NCI-H226 (cell line): ENCODE measurements at places on chromosomes 3 and 15.

DNA sequence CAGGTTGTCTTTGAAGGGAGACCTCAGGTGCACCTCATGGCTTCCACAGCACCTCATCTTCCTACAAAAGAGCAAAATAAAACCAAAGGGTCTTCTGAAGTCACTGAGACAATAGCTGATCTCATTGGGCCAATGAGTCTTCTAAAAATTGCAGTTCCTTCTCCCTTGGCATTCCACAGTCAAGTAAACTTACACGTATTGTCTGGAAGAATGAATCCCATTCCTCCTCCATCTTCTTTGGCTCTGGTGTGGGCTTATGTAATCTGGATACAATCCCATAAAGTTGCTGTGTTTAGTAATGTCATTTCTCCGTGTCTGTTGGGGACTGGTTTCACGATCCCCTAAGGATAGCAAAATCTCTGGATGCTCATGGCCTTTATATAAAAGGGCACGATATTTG is 85.5 kb upstream of the CGNL1 start:
- DNase-seq = no peak

DNA sequence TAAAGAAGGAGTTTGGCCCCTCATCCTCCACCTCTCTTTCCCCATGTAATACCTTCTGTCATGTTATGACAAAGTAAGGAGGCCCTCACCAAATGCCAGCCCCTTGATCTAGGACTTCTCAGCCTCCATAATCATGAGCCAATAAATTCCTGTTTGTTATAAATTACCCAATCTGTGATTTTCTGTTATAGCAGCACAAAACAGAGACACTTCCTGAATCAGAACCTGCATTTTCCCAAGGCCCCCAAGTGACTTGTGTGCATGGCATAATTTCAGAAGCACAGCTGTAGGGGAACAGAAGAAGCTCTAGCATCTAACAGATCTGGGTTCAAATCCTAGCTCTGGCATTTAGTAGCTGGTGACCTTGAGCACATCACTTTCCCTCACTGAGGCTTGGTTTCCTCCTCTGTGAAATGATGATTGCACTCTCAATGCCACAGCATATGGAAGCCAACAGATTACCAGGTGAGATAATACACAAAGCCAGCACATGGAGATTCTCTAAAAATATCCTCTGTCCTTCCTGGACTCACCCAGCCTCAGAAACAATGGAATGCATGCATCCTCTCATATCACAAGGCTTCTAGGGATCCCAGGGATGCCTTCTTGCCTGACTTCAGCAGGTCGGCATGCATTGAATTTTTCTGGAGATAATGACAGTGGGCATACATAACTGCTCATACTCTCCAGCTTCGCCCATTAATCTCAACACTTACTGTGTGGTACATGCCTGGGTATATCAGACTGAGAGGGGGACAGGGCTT is 26.3 kb downstream of the TLNRD1 start:
- peak; percentile 97 for DNase-seq

DNA sequence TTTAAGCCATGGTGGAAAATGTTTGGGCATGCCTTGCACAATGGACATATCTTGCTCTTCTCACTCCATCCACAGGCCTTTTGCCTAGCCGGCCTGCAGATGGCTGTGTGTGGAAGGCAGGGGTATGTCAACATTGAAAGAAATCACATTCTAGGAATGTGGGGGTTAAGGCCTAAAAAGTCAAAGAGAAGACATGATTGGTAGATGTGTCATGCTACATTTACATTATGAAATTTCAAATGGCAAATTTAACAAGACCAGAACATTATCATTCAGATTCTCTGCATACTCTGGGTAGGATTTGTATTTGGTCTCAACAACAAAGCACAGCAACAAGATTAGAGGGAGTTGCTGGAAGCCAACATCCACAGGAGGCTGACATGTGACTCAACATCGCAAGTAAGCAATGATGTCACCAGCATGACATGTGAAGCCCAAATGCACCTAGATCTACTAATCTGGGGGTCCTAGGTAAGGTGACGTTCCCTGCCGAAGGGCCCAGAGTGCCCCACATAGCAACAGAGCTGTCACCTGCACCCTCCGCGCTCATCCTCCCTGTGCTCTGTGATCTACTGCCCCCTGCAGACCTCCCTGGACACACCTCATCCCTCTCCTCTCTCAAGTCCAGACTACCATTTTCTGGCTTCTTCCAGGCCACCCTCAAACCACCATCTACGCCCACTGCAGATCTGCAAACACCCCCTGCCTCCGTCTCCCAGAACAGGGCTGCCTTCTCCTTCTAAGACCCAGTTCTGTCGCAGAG is 39.4 kb downstream of the CLDN18 start:
- peak; percentile 86 for DNase-seq

DNA sequence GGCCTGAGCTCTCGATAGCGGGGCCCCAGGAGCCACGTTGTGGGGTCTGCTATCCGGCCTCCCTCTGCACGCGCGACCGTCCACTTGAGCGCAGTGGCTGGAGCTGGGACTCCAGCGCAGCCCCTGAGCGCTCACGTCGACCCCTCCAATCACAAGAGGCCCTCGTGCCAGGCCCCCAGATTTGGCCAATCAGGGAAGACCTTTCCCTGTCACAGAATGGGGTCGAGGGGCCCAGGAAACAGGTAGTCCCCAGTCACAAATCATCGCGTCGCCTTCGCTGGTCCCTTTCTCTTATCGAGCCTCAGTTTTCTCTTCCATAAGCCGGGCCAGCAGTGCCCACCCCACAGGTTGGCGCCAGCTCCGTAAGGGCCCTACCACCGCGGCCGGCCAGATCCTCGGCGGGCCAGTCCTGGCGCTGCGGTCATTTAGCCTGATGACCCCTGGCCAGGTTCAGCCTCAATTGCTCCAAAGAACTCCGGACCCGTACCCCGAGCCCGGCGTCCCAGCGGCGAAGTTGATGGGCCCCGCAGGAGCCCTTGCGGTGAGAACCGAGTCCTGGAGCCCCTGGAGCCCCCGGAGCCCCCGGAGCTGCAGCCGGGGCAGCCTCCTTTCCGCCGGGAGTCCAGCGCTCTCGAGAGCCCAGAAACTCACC is 435 bp downstream of the ALDH1L1 start:
- DNase-seq = no peak

GRCh38 chr3:107468782-107469181 is 54.0 kb upstream of the BBX start:
- DNase-seq = no peak

DNA sequence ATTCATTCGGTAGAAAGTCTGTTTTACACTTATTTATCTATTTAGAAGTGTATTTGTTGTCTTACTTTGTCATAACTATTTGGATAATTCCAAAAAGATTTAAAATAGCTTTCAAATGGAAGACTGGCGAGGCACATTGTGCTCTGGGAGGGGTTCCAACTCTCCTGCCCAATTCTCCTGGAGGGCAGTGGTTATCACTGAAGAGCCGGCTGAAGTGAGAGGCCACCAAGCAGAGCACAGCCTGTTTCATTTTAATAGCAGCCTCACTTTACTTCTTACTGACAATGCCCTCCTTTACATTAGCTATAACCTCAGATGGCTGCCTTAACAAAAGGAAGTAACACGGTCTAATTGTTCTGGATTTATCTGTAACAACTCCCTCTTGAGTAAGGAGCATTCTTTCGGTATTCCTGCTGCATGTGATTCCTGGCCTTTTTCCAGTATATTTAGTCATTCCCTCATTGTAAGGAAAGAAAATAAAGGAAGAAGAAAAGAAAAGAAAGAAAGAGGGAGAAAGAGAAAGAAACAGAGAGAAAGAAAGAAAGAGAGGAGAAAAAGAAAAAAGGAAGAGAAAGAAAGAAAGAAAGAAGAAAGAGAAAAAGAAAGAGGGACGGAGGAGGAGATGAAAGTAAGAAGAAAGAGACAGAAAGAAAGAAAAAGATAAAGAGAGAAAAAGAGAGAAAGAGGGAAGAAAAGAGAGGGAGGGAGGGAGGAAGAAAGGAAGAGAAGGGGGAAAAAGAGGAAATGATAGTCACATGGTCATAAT is 339.8 kb upstream of the WNT5A start:
- DNase-seq = peak; percentile 23

- no peak for DNase-seq
Measured at GRCh38 chr15:98725874-98726273, 77.5 kb downstream of the IGF1R start.
